ENCODE measurements at places on chromosomes 6 and 20.

DNA sequence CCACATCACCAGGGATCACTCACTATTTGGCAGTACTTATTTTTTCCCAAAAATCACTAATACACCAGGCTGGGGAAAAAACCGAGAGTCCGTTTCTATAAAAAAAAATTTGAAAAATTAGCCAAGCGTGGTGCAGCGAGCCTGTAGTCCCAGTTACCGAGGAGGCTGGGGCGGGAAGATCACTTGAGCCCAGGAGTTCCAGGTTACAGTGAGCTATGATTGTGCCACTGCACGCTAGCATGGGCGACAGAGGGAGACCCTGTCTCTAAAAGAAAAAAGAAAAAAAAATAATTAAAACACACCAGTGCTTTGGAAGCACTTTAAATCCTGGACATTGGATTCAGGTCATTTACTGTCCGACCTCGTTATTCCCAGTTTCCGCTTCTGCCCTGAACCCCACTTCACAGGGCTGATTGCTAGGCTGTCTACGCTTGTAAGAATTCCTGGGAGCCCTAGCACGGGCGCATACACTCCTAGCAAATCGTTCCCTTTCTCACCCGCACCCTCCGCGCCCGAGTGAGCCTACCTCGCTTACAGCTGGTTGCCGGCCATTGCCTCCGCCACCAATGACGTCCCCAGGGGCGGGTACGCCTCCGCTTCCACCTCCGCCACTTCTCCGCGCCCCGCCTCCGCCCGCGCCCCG lies at the start of gene TPMT:
Gene TPMT (minus strand): TSS at position 571 of the 643 bp plus-strand sequence. CDS start 5,950 bp downstream, outside the sequence.
- no peak for DNase-seq

- no peak for DNase-seq
Observed at GRCh38 chr6:151317103-151317994, 74.0 kb downstream of the ZBTB2 start.

GRCh38 chr6:44527181-44527580 lies 139.7 kb downstream of the CDC5L start:
- DNase-seq = no peak

DNA sequence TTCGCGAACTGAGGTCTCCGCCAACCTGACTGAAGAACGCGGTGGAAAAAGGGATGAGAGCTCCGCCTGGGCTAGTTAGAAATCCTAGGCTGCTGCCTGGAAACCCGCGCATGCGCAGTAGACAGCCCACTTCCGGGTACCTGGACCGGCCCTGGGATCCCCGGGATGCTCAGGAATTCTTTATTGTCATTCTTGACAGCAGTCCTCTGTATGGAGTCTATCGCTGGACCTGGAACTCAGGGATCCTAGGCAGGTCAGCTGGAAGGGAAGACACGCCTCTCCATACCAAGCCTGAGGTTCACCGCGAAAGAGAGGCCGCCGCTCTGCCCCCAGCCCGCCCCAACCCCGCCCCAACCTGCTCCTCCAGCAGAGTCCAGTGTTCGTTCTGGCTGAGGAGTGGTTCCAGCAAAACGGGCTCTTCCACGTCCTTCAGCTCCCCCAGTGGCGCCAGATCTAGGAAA lies 1379.2 kb upstream of the DEFB115 start:
- no peak for DNase-seq

GRCh38 chr6:105162377-105162776 lies 17.4 kb downstream of the POPDC3 start:
- DNase-seq = no peak

GRCh38 chr6:38773338-38773737 lies 58.2 kb downstream of the DNAH8 start:
- DNase-seq = peak; percentile 47

GRCh38 chr6:107634324-107635056 lies 144.6 kb downstream of the SOBP start:
- DNase-seq = peak; percentile 43

- DNase-seq = no peak
Observed at GRCh38 chr6:170313716-170314295, 7.2 kb downstream of the FAM120B start.

GRCh38 chr20:10632721-10633509 lies 40.9 kb downstream of the JAG1 start:
- DNase-seq = no peak

DNA sequence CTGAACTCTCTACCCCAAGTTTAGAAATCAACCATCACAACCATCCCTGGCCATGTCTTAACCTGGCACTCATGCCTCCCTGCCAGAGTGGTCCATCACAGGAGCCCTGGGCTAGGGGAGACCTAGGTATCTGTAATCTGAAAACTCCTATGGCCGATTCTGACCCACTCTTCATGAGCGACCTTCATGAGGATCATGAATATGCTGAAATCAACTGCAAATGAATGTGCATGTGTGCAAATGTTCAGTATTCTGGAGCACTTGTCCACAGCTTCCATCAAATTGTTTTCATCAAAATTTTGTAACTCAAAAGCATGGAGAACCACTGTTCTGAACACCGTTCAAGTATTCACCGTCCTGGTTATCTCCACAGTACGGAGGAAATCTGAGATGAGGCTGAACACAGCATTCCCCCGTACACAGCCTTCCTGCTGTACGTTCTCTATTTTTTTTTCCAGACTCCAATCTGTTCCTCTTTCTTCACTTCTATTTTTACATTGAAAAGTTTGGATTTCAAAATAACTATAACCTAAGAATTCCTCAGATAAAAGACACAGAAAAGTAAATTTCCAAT lies 17.7 kb downstream of the METTL24 start:
- DNase-seq = no peak

- no peak for DNase-seq
Observed at GRCh38 chr20:24206995-24207394, 218.4 kb upstream of the GGTLC1 start.

DNA sequence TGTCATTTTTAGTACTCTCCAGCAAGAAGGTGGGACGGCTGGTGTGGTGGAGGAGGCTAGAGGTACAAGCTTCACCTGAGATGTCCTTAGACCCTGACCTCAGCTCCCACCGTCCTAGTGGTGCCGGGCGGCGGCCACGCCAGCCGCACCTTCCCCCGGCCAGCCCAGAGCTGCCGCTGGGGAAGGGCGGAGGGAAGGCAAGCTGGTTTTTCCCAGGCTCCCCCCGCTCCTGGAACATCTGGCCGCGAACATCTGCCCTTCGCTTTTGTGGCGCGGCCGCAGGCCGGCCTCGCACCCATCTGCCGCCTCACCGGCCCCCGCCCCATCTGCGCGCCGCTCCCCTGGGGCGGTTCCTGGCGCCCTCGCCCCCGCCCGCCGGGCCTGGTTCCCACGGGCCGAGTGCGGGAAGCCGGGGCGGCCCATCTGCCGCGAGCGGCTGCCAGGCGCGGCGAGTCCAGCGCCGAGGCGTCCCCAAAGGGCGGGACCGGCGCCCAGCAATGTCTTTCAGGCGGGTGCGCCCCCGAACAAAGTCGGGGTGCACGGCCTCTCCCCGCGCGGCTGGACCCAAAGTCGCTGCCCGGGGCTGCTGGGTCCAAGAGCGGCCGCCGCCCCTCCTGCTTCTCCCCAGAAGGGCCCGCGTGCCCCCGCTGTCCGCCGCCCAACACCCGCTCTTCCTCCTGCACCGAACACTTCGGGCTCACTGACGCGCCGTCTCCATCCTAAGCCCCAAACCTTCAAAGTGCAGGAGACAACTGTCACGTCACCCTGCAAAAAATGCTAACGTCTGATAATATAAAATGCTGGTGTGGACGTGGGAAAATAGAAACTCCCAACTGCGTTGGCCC lies 17.3 kb upstream of the ID1 start:
- no peak for DNase-seq

GRCh38 chr6:82651845-82652335 lies 288.3 kb downstream of the TPBG start:
- DNase-seq = no peak

DNA sequence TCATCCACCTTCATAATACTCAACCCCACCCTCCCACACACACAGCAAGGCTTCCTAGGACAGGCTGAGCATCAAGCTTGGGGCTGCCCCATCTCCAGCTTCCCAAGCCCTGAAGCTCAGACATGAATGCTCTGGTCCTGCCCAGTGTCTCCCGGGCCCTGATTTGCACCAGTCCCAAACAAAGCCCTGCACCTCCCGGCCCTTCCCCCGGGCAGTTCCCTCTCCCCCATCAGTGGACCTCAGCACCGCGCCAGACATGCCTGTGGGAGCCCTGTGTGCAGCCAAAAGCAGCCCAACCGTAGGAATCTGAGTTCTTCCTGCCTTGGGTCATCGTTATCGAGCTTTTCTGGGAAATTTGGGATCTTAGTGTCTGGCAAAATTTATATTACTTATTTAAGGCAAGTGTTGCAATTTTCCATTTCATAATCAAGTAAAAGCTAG lies 63.5 kb downstream of the THBS2 start:
- no peak for DNase-seq

DNA sequence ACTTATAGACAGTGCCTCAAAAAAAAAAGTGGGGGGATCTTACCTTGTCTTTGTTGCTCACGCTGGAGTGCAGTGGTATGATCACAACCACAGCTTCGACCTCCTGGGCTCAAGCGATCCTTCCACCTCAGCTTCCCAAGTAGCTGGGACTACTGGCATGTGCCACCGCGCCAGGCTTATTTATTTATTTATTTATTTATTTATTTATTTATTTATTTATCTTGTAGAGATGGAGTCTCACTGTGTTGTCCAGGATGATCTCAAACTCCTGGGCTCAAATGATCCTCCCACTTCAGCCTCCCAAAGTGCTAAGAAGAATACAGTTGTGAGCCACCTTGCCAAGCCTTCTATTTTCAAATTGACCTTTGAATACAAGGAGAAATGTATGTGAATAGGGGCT lies 553.0 kb upstream of the BTBD3 start:
- no peak for DNase-seq

DNA sequence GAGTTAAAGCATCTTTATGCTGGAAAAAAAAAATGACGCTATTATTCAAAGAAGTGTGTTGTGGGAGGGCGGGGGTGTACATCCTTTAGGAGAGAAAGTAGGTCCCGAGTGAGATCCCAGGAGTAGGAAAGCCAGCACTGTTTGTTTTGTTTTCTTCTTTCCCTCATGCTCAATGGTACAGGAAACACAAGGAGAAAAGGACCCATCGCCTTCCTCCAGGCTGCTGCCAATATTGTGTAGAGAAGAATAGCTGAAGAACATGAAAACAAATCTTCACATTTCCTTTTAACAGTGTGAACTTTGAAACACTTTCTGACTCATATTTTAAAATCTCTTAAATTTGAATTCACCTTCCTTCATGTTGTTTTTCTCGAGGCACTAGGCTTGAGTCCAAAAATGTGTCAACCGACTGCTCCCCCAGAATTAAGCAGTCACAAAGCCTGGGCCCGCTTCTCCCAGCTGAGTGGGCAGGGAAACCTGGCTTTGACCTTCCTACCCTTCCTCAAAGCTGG lies 22.3 kb downstream of the PPP1R16B start:
- DNase-seq = no peak

DNA sequence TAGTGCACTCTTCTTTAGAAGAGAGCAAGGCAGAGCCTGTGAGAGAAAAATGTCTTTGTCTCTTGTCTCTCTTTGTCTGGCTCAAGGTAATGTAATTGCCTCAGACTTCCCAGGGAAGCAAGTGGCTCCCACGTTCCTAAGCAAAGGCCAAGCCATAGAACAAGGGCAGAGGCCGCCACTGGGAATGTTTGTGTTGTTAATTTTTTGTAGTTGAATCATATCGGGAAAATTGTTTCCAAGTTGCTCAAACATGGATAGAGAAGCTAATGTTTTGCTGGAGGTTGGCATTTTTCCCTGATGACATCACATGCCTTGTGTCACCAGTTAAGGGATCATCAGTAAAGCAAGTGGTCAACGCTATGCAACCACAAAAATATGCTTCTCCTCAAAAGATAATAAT lies 211.5 kb upstream of the FOXA2 start:
- no peak for DNase-seq

DNA sequence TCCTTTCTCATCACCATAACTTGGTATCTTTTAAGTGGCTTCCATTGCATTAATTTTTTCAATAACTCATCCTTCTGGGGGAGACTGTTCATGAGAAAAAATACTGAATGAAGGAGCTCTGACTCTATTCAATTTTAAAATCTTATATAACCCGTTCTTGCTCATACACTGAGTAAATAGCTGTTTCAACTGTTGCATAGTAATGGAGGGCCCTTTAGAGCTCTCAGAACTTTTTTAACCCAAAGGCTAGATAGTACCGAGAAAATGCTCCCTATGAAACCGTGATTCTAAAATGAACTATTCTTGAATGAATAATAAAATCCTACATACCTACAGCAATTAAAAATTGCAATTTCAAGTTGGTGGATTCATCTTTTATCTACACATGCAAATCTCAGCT lies 5.3 kb downstream of the SLC2A12 start:
- no peak for DNase-seq

GRCh38 chr6:80976336-80976735 lies 776.1 kb downstream of the TENT5A start:
- no peak for DNase-seq

GRCh38 chr6:88492824-88493223 lies 326.7 kb upstream of the CNR1 start:
- DNase-seq = no peak

DNA sequence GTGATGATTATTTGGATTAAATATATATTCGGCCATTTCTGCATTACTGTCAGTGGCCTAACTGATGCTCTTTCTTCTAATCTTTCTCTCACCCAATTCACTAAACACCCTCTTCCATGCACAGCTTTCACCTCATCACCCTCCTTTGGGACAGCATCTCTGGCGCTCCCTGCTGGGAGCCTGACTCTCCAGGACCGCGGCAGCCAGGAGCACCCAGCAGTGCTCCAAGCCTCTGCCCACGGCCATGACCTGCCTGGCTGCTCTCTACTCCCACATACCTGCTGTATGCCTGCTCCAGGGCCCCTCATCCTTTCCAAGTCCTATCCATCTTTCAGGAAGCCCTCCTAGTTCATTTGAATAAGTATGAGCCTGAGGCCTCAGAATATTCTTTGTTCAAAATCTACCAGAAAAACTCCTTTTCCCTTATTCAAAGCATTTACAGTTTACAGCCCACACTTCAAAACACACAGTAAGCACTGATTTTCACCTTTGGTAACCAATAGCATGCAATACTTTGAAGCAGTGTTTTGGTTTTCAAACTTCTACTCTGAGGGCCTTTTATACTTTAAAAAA lies 15.2 kb downstream of the CTCFL start:
- DNase-seq = no peak

DNA sequence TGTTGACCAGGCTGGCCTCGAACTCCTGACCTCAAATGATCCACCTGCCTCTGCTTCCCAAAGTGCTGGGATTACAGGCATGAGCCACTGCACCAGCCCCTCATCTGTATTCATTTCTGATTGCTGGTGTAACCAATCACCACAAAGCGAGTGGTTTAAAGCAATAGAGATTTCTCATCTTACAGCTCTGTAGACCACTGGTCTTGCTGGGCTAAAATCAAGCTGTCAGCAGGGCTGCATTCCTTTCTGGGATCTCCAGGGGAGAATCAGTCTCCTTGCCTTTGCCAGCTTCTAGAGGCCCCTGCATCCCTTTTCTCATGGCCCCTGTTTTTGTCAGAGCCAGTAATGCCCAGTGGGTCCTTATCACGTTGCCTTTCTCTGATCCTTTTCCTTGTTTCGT lies 49.9 kb upstream of the PMEPA1 start:
- DNase-seq = no peak

GRCh38 chr6:14316651-14317386 lies 199.2 kb downstream of the CD83 start:
- DNase-seq = no peak

- no peak for DNase-seq
Observed at GRCh38 chr20:41047279-41047974, 18.8 kb downstream of the TOP1 start.

All from germinal center (tissue), 1 donor.